ENCODE measurements at places on chromosomes 16 and 17.

DNA sequence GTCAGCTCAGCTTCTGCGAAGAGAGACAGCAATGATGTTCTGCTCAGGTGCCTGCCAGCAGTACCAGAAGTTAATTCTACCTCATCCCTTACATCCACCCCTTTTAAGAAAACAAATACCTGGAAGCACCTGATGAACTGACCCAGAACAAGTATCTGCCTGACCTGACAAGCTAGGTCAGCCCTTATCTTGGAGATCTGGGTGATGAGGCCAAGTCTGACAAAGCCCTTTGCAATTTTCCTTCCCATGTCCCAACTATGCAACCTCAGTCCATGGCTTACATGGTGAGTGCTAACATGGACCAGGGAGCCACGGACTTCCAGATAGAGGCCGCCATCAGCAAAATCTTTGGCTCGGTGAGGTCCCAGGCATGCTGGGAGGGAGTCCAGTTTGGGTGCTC, 3.6 kb downstream of the ACADVL start:
- DNase-seq, result no peak

GRCh38 chr17:77371888-77372443, 231.2 kb downstream of the SEC14L1 start:
- DNase-seq, result no peak

- no peak for DNase-seq
These were observed 37.7 kb upstream of the OR3A1 start for GRCh38 chr17:3335876-3336275.

- DNase-seq, result no peak
These were observed 30.8 kb upstream of the DHX40 start for GRCh38 chr17:59534583-59534982.

GRCh38 chr17:57606111-57606875, 138.8 kb downstream of the CCDC182 start:
- DNase-seq, result no peak

- DNase-seq, result peak; percentile 82
These were observed 9.3 kb downstream of the GIT1 start for GRCh38 chr17:29579866-29580771.

Data from stimulated activated naive CD4-positive, alpha-beta T cell (primary cell).